ENCODE measurements at places on chromosomes 2 and 18. TPM values are rescaled to one million over a fixed set of nuclear protein-coding genes. Genes with fewer than 3 reads are reported as not detected.

GPR75 gene
- total RNA-seq, result 0.71 TPM

GATA6 gene
- 28.6 TPM for total RNA-seq

BCL2L11 gene
- 3.6 TPM for total RNA-seq

IL37 gene
- not detected for total RNA-seq

HMSD gene
- total RNA-seq, result under 0.01 TPM

GLI2 gene
- total RNA-seq, result 11.3 TPM

NT5DC4 gene
- not detected for total RNA-seq

GPAT2 gene
- 2.3 TPM for total RNA-seq

PHOSPHO2 gene
- 1.9 TPM for total RNA-seq

ANKRD23 gene
- 1.00 TPM for total RNA-seq

KCNF1 gene
- total RNA-seq, result 0.14 TPM

LYPD6 gene
- total RNA-seq, result 0.57 TPM

SERPINB12 gene
- total RNA-seq, result not detected

INHA gene
- 0.46 TPM for total RNA-seq

AAMP gene
- 133 TPM for total RNA-seq

AQP4 gene
- total RNA-seq, result not detected

LINC00305 gene
- total RNA-seq, result not detected

OXER1 gene
- total RNA-seq, result under 0.01 TPM

IMP4 gene
- 97.4 TPM for total RNA-seq

ZFP36L2 gene
- total RNA-seq, result 5.5 TPM

BOLL gene
- total RNA-seq, result not detected

SLC35G4 gene
- not detected for total RNA-seq
